ENCODE measurements at places on chromosomes 12 and 14. TPM values are rescaled to one million over a fixed set of nuclear protein-coding genes. Genes with fewer than 3 reads are reported as not detected.

CCDC177 gene
- total RNA-seq = not detected

RIPK3 gene
- total RNA-seq = 2.1 TPM

HRK gene
- total RNA-seq = not detected

KRT75 gene
- not detected for total RNA-seq

DTX1 gene
- total RNA-seq = not detected

ADAM21 gene
- 0.36 TPM for total RNA-seq

ATP5MC2 gene
- total RNA-seq = 118 TPM

ITGB7 gene
- not detected for total RNA-seq

TAS2R43 gene
- total RNA-seq = not detected

LTB4R gene
- 4.7 TPM for total RNA-seq

SPIC gene
- not detected for total RNA-seq

TSPAN11 gene
- total RNA-seq = 3.2 TPM

PLEKHG7 gene
- not detected for total RNA-seq

DIO2 gene
- total RNA-seq = 0.13 TPM

APPL2 gene
- total RNA-seq = 22.5 TPM

TGM1 gene
- total RNA-seq = 1.1 TPM

ATG2B gene
- 39.8 TPM for total RNA-seq

CSRP2 gene
- total RNA-seq = 3.1 TPM

CMA1 gene
- not detected for total RNA-seq

GALNT9 gene
- total RNA-seq = 0.40 TPM

LBHD2 gene
- not detected for total RNA-seq

HCFC2 gene
- total RNA-seq = 22.5 TPM

SPX gene
- 1.3 TPM for total RNA-seq

LRP1-AS gene
- not detected for total RNA-seq

PTPRQ gene
- under 0.01 TPM for total RNA-seq

ANO2 gene
- total RNA-seq = 12.6 TPM

MGST1 gene
- 41.6 TPM for total RNA-seq

HCAR1 gene
- total RNA-seq = not detected

CAPZA3 gene
- not detected for total RNA-seq

PPP1R12A gene
- total RNA-seq = 136 TPM

PLA2G1B gene
- total RNA-seq = not detected

GPR84 gene
- not detected for total RNA-seq

NPFF gene
- total RNA-seq = not detected

FAM186B gene
- 0.43 TPM for total RNA-seq

SPTB gene
- total RNA-seq = under 0.01 TPM

NFATC4 gene
- 20.2 TPM for total RNA-seq

TMEM119 gene
- not detected for total RNA-seq

CEBPE gene
- not detected for total RNA-seq

SAV1 gene
- 31.4 TPM for total RNA-seq

GPR65 gene
- 0.07 TPM for total RNA-seq

KRT81 gene
- not detected for total RNA-seq

C14orf93 gene
- 4.9 TPM for total RNA-seq

LIN7A gene
- 0.36 TPM for total RNA-seq

SYCP3 gene
- 0.07 TPM for total RNA-seq

ESYT1 gene
- total RNA-seq = 330 TPM

PRIMA1 gene
- total RNA-seq = not detected

CARMIL3 gene
- total RNA-seq = 0.14 TPM

OLR1 gene
- total RNA-seq = not detected

Data from thoracic aorta endothelial cell (primary cell).